ENCODE measurements at places on chromosomes 2 and 18.

DNA sequence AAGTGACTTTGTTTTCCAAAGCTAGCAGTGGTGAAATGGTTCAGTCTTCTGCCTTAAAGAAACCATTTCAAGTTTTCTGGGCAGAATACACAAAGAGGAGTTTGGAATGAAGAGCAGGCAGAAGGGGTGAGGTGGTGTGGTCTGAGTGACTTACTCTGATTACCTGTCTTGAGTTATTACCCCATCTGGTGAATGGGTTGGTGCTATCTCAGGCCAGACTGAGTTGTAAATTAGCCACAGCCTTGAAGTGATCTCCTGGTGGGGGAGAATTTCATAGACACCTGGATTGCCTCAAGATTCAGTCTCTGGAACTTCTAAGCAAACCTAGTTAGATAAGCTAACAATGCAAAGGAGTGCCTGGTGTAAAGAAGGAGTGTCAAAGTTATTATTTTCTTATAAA lies 983.5 kb upstream of the NXPH2 start:
- no peak for DNase-seq

DNA sequence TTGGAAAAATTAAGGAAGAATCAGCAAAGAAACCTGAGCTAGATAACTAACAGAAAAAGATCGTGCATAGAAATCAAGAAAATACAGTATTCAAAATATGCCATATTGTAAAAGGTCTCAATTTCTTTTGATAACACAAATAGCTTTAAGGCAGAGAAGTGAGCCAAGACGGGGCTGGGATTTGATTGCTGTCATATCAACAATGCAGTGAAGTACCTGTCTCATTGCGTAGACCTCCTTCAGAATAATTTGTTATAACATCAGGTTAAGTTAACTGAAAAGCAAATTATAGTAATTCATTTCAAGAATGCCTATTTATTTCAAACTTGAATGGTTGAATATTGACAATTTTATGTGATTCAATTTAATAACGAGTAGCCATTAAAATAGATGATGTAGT lies 453.8 kb upstream of the MAP2 start:
- DNase-seq = no peak

- no peak for DNase-seq
Observed at GRCh38 chr2:11985817-11986566, 239.6 kb downstream of the LPIN1 start.

- DNase-seq = no peak
Observed at GRCh38 chr2:20597860-20598183, 53.1 kb downstream of the HS1BP3 start.

- DNase-seq = no peak
Observed at GRCh38 chr2:192498747-192499146, 304.0 kb upstream of the TMEFF2 start.

GRCh38 chr2:59353306-59353921 lies 1112.3 kb upstream of the FANCL start:
- no peak for DNase-seq

- DNase-seq = no peak
Observed at GRCh38 chr2:128513116-128513960, 194.7 kb upstream of the HS6ST1 start.

GRCh38 chr2:222610746-222611145 lies 45.1 kb downstream of the FARSB start:
- DNase-seq = peak; percentile 14

GRCh38 chr18:8705238-8705960 lies at the start of gene MTCL1:
Gene MTCL1, plus strand, starts transcription at chr18:8705556. Its CDS starts 105 bp downstream, at chr18:8705661.
- DNase-seq = peak; percentile 69

GRCh38 chr2:65407240-65407639 lies 25.2 kb downstream of the SPRED2 start:
- no peak for DNase-seq

DNA sequence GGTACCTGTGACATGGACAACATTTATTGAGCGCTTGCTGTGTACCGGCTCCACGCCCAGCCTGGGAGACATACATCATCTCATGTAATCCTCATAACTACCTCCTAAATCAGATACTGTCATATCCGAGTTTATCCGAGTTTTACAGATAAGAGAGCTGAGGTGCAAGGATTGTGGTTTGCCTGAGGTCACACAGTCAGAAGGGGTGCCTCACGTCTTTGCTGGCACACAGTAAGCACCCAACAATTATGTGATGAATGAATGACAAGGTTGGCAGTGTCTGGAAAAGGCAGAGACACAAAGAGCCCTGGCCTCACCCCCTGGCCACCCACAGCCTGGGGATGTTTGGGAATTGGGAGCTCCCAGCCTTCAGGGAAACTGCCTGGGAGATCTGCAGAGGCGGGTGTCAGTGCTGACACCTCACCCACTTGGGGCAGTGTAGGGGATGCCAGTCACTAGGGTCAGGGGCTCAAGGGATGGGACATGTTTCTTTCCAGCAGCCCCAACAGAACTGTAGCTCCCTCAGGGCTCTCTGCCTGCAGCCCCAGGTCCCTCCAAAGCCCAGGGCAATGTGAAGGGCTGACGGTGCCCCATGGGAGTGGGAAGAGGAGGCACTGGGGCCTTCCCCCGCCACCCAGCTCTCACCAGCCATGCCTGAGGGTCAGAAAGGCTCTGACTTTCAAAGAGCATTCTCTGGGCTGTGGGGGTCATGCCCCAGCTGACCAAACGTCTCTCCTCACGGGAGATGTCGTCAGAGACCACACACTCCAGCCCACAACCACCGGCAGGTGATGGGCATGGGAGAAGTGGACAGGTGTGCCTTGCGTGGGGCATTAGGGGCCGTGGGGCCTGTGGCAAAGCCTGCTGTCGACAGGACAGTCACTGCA lies 157.5 kb downstream of the ZFP36L2 start:
- no peak for DNase-seq

- DNase-seq = no peak
Observed at GRCh38 chr2:366706-367105, 78.8 kb upstream of the ALKAL2 start.

Data from iris pigment epithelial cell (primary cell).